ENCODE measurements at places on chromosomes 2 and 18.
A peak's percentile ranks its signal among the peaks of the same experiment; 100 is the strongest.

DNA sequence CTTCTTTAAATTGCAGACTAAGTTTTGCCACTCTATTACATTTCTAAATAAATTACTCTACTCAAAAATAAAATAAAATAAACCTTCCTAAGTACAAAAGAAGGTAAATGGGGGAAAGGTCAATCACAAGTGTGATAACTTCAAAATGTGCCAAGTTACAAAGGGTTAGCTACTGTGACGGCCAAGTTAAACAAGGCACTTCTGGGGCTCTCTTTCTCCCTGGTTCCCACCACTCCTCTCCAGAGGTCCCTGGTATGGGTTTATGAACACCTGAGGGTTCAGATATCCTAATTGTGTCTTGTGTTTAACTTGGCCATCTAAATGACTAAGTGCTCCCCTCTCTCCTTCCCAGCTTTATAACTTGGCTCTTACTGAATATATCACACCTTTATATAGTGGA is 5.4 kb downstream of the ZNF521 start:
- DNase-seq, result no peak

- DNase-seq, result no peak
Measured at GRCh38 chr2:183837157-183837556, 712.9 kb downstream of the NUP35 start.

DNA sequence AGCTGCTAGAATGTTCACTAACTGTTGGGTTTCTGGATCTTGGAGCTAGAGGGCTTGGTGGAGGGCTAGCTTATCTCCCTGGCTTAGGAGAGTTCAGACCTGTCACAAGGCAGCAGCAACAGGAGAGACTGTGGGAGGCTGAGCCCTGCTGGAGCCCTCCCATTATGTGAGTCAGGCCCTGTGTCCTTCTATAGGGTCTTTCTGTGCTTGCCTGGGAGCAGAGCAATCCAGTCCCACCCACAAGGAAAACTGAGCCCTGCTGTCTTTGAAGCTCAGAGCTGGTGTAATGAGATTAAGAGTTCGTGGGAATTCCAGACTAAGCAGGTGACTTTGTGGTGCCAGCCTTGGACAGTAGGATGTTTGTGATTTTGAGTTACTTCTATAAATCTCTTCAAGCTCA is 249.0 kb downstream of the TTC32 start:
- no peak for DNase-seq

DNA sequence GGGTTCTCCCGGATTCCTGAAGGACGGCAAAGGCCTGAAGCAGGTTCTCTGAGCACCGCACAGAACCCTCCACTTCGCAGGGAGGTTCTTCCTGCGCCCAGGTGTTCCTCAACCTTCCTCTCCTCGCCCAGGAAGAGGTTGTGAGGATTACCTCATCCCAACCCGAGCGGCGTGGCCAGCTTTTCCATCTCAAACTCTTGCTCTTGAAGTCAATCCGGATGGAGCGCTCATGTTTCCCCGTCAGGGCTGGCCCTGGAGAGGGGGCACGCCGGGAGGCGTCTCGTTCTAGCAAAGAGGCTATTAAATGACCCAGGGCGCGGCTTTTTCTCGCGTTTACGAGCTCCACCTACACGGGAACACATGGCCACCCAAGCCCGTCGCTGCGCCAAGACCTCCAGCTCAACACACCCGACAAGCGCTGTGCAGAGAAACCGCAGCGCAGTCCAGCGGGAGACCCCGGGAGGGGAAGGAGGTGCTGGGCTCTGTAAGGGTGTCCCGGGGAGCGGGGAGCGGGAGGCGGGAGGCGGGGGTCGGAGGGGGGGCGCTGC is 540 bp upstream of the RAB10 start:
- peak; percentile 73 for DNase-seq

DNA sequence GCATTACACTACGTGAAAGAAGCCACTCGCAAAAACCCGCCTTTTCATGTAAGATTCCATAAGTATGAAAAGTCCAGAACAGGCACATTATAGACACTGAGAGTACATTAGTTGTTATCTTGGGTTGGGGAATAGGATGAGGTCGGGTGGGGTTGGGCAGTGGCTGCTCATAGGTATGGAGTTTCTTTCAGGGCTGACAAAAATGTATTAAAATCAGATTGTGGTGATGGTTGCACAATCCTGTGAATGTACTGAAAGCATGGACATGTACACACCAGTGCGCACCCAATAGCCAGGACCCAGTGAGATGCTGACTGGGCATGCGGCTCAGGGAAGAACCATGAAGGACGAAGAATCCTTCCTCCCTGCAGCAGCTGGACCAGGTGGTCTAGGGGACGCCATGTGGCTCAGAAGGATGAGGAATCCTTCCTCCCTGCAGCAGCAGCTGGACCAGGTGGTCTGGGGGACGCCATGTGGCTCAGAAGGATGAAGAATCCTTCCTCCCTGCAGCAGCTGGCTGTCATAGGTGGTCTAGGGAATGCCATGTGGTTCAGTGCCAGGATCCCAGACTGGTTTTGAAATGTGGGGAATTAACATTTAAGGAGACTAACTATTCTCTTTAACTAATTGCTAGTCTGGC is 50.1 kb downstream of the MBP start:
- DNase-seq, result peak; percentile 41

GRCh38 chr2:101045330-101045729 is 43.2 kb downstream of the RPL31 start:
- no peak for DNase-seq

GRCh38 chr2:195596840-195597239 is 60.2 kb upstream of the SLC39A10 start:
- no peak for DNase-seq

DNA sequence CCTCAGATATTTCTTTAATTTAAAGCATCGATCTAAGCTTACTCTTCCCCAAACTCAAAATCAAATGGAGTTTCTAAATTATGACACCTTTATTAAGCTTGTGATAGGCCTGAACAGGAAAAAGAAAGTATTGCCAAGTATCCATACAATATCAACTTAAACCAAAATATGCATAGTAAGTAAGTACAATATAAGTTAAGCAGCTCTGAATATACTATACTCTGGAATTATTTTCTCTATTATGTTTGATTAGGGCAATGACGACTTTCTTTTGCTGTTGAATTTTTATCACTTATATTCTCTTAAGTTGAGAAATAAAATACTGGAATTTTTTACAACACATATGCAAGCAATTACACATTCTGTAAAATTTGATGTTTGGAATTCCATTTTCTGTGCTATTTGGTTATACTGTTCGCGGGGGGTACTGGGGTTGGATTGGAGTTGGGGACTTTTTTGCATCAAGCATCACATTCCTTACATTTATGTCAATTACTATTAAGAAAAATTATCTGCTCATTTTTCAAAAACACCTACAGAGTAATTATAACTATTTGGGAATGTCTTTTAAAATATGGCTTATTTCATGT is 2.2 kb downstream of the COL5A2 start:
- no peak for DNase-seq

DNA sequence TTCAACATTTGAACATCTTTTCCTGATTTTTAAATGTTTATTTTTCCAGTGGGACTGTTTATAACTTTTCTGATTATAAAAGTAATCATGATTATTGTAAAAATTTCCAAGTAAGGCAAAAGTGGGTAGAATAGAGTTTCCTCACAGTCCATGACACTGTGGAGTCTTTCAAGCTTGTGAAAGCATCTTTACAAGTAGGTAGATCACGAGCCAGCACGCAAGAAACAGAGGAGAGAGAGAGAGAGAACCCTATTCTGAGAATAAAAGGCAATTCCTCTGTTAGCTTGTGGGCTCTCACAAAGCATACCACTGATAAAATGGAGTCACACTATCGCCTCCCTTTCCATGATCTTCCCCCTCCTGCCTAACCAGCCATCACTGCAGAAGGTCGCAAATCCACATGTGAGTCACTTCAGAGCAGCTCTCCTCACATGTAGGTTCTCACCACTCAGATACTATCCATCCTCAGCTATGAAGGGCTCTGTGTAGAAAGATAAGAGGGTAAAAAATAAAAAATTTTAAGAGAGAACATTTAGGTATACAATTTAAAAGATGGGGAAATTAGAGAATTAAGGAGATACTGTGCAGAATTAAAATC is 40.3 kb downstream of the AAK1 start:
- no peak for DNase-seq

GRCh38 chr18:3263132-3263700 is 1.3 kb downstream of the MYL12B start:
- DNase-seq, result no peak

- DNase-seq, result peak; percentile 45
Measured at GRCh38 chr2:146978577-146979555, 866.0 kb upstream of the ACVR2A start.

GRCh38 chr18:37422116-37422515 is 143.5 kb downstream of the CELF4 start:
- DNase-seq, result no peak

- no peak for DNase-seq
Measured at GRCh38 chr2:141534666-141535362, 596.0 kb downstream of the LRP1B start.

GRCh38 chr2:20516646-20517341 is 69.9 kb downstream of the RHOB start:
- no peak for DNase-seq

DNA sequence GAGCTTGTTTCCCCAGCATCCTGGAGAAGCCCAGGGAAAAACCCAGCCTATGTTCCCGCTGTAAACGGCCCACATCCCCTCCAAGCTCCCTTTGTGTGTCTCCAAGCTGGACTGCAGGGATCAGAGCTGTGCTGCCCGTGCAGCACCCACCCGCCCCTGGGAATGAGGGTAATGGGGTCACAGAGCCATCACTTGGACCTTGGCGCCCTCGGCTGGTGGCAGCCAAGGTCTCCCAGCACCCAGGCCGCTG is 670 bp upstream of the INPP5D start:
- DNase-seq, result no peak

DNA sequence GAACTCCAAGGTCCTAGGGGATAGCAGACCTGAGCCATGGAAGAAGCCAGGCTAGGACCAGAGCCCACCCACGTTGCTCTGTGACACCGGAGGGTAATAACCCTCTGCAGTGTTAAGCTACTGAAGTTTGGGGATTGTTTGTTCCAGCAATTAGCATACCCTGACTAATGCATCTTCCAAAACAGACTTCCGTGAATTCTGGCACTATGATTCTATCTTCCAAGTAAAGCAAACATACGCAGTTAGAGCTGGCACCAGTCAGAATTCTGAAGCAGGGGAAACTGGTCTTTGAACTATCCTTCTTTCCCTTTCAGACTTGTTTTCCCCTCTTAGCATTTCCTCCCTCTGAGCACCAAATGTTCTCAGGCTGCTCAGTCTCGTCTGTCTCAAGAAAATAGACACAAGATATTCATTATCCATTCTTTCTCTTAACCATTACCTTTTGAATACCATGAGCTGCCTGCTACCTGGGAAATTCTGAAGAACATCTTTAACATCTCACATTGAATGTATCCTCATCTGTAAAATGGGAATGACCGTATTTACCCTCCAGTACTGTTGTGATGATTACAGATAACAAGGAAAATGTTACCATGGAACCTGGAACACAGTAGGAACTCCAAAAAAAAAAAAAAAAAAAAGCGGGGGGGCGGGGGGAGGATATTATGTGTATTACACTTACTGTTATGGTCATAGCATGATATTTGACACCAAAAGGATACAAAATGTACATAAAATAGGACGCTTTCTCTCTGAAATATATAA is 108.2 kb downstream of the TCF4 start:
- no peak for DNase-seq

- DNase-seq, result no peak
Measured at GRCh38 chr2:241755166-241755565, 20.7 kb downstream of the D2HGDH start.

- DNase-seq, result no peak
Measured at GRCh38 chr2:237509905-237510304, 22.9 kb downstream of the MLPH start.

- DNase-seq, result no peak
Measured at GRCh38 chr2:88602022-88602421, 25.2 kb downstream of the EIF2AK3 start.

- peak; percentile 43 for DNase-seq
Measured at GRCh38 chr2:58734365-58734764, 493.2 kb upstream of the FANCL start.

GRCh38 chr2:11589316-11589940 is 55.6 kb downstream of the GREB1 start:
- no peak for DNase-seq

DNA sequence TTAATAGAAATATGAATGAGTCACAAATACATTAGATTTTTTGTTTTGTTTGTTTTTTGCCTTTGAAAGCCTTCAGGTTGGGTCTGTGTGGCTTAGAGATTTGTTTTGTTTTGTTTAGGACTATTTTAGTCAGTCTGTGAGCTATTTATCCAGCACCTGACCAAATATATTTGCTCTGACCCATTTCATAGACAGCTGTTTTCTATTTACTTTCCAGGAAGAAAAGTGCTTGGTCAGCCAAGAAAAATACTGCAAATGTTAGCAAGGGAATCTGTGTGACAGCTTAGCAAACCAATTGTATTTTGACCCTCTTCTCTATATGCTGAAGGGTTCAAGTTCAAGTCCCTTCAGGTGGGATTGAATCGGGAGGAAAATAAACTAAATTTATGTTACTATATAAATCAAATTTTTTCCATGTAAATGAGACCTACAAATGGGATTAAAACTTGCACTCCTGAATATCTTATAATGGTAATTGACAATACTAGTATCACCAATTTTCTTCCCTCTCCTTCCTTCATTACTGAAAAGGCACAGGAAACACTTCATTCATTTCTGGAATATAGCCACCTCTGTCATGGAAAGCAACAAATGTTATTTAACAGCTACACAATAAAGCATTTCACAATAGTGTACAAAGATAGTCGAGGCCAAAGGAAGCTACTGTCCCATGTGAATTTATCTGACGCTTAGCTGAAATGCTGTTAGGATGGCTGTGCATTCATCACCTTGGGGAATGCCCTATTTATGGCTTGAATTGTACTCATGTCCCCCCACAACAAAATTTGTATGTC is 23.1 kb upstream of the KLF7 start:
- DNase-seq, result no peak

GRCh38 chr2:15841776-15842560 is 98.4 kb upstream of the MYCN start:
- DNase-seq, result no peak

- DNase-seq, result no peak
Measured at GRCh38 chr2:219408204-219408603, 10.0 kb upstream of the DES start.

GRCh38 chr2:45836316-45836715 is 184.8 kb downstream of the PRKCE start:
- DNase-seq, result no peak

DNA sequence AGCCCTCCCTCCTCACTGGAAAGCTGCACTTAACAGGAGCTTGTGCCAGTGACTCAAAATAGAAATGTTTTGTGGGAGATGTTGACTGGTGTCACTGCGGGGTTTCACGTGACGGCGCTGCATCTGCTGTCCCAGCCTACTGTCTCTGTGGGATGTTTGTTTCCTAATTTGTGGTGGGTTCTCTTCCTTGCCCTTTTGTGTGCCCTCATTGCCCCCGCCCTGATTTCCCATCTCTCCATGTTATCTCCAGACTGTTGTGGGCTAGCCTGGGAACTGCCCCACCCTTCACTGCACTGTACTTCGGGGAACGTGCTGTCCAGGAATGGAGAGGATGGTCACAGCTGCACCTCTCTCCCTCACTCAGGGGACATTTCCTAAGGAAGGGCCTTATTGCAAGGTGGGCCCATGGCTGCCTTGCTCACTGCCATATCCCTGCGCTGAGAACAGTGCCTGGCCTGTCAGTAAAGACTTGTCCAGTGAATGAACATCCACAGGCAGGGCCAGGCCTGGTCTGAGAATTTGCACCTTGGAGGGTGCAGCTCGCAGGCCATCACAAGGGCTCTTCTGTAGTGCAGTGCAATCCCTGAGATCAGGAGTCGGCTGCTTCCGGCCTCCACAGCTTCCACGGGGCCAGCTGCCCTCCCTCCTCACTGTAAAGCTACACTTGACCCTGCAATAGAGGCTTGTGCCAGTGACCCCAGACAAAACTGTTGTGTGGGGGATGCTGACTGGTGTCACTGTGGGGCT is 18.1 kb downstream of the ZAP70 start:
- DNase-seq, result no peak

Measured in amniotic epithelial cell (primary cell).